Regular cardiac myocyte (primary cell): ENCODE measurements at places on chromosomes 4 and X. TPM values are rescaled to one million over a fixed set of nuclear protein-coding genes. Genes with fewer than 3 reads are reported as not detected.

Gene IL2RG
- total RNA-seq: not detected in 2 replicates

Gene PF4V1
- 10.2 and 16.1 TPM in 2 replicates for total RNA-seq

Gene CACNA1F
- 0.19 TPM in 1 of 2 replicates, not detected in the other for total RNA-seq

Gene ZXDA
- 3.6 and 6.5 TPM in 2 replicates for total RNA-seq

Gene SATL1
- not detected in 2 replicates for total RNA-seq

Gene MGAT4D
- not detected in 2 replicates for total RNA-seq

Gene PAK3
- total RNA-seq: 1.7 and 4.0 TPM in 2 replicates

Gene FAM184B
- total RNA-seq: under 0.01 and 0.28 TPM in 2 replicates

Gene DGKK
- not detected in 2 replicates for total RNA-seq

Gene LINC00632
- total RNA-seq: 5.2 and 5.4 TPM in 2 replicates

Gene NEIL3
- total RNA-seq: 2.0 and 15.0 TPM in 2 replicates

Gene SLC25A43
- 23.8 and 24.8 TPM in 2 replicates for total RNA-seq

Gene CENPVL3
- total RNA-seq: not detected in 2 replicates

Gene FGFRL1
- 8.7 and 13.4 TPM in 2 replicates for total RNA-seq

Gene PPP1R2C
- not detected in 2 replicates for total RNA-seq

Gene ANOS1
- 2.1 and 6.5 TPM in 2 replicates for total RNA-seq
